ENCODE measurements at places on chromosomes 3 and 15. TPM values are rescaled to one million over a fixed set of nuclear protein-coding genes. Genes with fewer than 3 reads are reported as not detected.
A peak's percentile ranks its signal among the peaks of the same experiment; 100 is the strongest.

NPAP1 gene
- total RNA-seq: not detected

GRCh38 chr15:35871282-35871681, 325.3 kb upstream of the DPH6 start:
- no peak overlapping the region for H3K27ac ChIP-seq
- DNase-seq: no peak
- no peak overlapping the region for H3K4me3 ChIP-seq
- H3K36me3 ChIP-seq: no peaks in the 10 kb centered on the region
- no peaks in the 10 kb centered on the region for H3K27me3 ChIP-seq
- no peaks in the 10 kb centered on the region for H3K4me1 ChIP-seq

DNA sequence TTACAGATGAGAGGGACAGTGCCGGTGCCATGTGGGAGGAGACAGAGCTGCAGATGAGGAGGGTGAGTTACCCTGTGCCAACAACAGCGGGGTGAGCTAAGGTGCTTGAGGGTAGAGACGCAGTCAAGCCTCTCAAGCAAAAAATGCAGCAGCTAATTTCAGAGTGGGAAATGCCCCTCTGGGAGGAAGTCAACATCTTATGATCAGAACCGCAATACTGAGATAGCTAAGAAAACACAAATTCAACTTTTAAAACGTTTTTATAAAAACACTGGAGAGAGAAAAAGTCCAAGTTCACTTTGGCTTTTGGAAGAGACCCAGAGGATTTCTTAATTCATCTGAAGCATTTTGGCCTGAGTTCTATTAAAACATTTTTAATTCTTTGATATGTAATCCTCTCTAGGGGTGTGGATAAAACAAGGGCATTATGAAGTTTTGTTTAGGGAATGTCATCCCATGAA, 319.2 kb downstream of the SLC9A9 start:
- peaks cover 3% of the 10 kb centered on the region for H3K4me1 ChIP-seq
- no peak for DNase-seq
- H3K4me3 ChIP-seq: no peak overlapping the region
- no peak overlapping the region for H3K27ac ChIP-seq
- H3K36me3 ChIP-seq: no peaks in the 10 kb centered on the region
- no peaks in the 10 kb centered on the region for H3K27me3 ChIP-seq

RNF7 gene
- total RNA-seq: 69.6 TPM

DNA sequence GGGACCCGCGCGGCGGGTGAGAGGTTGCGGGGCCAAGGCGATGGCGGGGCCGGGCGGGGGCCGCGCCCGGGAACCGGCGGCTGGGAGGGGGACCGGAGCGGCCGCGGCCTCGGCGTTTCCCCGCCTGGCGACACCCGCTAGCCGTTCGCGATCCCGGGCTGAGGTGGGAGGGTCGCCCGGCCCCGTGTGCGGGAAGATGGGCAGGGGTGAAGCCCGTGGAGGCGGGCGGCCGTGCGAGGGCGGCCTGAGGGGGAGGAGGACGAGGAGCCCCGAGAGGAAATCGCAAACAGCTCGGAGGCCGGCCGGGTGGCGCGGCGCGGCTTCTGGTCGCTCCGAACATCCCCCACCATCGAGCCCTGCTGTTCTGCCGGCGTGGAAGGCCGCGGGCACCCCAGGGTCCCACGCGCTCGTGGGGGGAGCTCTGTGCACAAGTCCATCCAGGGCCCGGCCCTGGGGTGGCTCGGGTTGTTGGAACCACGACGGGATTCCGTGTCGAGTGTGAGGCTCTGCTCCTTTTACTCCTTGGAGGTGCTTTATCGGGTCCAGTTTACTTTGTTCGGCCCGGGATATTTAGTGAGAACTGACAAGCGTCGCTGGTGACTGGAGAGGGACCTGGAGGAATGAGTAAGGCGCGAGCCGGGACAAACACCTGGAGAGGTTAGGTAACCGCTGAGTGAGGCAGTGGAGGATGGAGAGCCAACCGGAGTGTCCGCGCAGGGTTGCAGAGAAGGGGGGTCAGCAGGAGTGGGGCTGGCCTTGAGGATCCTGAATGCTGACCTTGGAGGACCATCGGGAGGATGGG, 728 bp downstream of the CRTC3 start:
- peak; percentile 61 for DNase-seq
- H3K27ac ChIP-seq: peak overlapping the region; percentile 89
- peaks cover 24% of the 10 kb centered on the region for H3K4me1 ChIP-seq
- no peaks in the 10 kb centered on the region for H3K36me3 ChIP-seq

GRCh38 chr15:29860872-29861271, 38.6 kb upstream of the TJP1 start:
- no peak overlapping the region for H3K27ac ChIP-seq
- DNase-seq: no peak
- H3K36me3 ChIP-seq: no peaks in the 10 kb centered on the region
- no peak overlapping the region for H3K4me3 ChIP-seq
- no peaks in the 10 kb centered on the region for H3K4me1 ChIP-seq

CPN2 gene
- total RNA-seq: 0.10 TPM

- no peak for DNase-seq
- no peaks in the 10 kb centered on the region for H3K4me1 ChIP-seq
- H3K27me3 ChIP-seq: no peaks in the 10 kb centered on the region
- H3K36me3 ChIP-seq: no peaks in the 10 kb centered on the region
Measured at GRCh38 chr15:71715914-71716313, 94.4 kb upstream of the NR2E3 start.

GRCh38 chr15:90557186-90558084, 27.7 kb downstream of the CRTC3 start:
- H3K4me1 ChIP-seq: peaks cover 56% of the 10 kb centered on the region
- no peaks in the 10 kb centered on the region for H3K27me3 ChIP-seq
- H3K27ac ChIP-seq: peak overlapping the region; percentile 79
- DNase-seq: no peak

DNA sequence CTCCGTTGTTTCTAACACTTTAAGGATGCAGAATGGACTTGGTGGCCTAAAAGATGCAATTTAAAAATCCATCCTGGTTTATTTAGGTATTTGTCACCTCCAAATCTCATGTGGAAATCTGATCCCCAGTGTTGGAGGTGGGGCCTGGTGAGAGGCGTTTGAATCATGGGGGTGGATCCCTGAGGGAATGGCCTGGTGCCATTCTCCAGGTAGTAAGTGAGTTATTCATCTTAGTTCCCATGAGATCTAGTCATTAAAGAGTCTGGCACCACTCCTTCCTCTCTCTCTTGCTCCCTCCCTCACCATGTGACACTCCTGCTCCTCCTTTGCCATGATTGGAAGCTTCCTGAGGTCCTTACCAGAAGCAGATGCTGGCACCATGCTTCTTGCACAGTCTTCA, 339.1 kb downstream of the NTRK3 start:
- no peak overlapping the region for H3K27ac ChIP-seq
- H3K4me1 ChIP-seq: no peaks in the 10 kb centered on the region
- no peak overlapping the region for H3K4me3 ChIP-seq
- no peaks in the 10 kb centered on the region for H3K27me3 ChIP-seq

DNA sequence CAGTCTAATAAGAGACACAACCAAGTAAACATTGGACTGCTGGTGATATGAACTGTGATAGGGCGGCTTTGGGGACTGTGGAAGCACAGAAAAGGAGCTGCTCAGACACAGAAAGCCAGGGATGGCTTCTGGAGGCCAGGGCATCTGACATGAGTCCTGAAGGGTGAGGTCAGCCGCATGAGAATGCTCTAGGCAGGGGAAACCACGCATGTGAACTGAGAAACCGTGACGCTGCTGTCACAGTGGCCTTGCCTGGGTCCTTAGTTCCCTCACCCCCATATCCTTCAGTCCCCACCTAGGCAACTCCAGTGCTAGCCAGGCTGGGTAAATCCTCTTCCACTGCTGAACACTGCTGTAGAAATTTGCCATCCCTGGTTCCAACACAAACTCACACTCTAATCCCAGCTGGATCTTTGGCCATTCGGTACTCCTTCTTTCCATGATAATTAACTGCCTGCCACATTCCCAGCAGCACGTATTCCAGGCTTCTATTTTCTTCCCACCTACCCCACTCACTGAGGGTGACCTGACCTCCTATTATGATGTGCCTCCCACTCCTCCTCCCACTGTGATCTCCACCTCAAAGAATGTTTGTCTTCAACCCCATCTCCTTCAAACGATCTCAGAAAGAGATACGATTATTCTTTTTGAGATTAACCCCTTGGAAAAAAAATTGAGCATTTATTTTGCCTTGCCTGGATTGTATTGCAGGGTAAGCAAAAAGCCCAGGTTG, 31.4 kb downstream of the CRYGS start:
- no peak for DNase-seq
- H3K27me3 ChIP-seq: no peaks in the 10 kb centered on the region
- no peak overlapping the region for H3K4me3 ChIP-seq

POU1F1 gene
- total RNA-seq: not detected

DNA sequence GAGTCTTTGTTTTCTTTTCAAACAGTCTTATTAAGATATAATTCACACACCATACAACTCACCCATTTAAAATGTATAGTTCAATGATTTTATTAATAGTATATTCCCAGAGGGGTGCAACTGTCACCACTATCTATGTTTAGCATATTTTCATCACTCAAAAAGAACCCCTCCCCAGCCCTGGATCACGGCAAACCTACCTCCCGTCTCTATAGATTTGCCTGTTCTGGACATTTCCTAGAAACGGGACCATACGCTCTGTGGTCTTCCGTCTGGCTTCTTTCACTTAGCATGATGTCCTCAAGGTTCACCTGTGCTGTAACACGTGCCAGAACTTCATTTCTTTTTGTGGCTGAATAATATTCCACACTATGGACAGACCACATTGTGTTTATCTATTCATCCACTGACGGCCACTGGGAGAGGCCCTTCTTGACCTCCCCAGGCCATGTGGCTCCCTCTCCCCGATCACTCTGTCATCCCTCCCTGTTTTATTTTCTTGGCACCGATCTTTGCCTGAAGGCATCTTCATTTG, 56.4 kb downstream of the IQSEC1 start:
- H3K4me1 ChIP-seq: peaks cover 50% of the 10 kb centered on the region
- H3K36me3 ChIP-seq: no peaks in the 10 kb centered on the region
- H3K27ac ChIP-seq: peak overlapping the region; percentile 96
- H3K4me3 ChIP-seq: peak overlapping the region; percentile 39

- H3K27me3 ChIP-seq: no peaks in the 10 kb centered on the region
- no peak overlapping the region for H3K27ac ChIP-seq
- no peak overlapping the region for H3K4me3 ChIP-seq
- H3K4me1 ChIP-seq: no peaks in the 10 kb centered on the region
- DNase-seq: no peak
Measured at GRCh38 chr3:31699309-31699953, 166.7 kb downstream of the STT3B start.

DNA sequence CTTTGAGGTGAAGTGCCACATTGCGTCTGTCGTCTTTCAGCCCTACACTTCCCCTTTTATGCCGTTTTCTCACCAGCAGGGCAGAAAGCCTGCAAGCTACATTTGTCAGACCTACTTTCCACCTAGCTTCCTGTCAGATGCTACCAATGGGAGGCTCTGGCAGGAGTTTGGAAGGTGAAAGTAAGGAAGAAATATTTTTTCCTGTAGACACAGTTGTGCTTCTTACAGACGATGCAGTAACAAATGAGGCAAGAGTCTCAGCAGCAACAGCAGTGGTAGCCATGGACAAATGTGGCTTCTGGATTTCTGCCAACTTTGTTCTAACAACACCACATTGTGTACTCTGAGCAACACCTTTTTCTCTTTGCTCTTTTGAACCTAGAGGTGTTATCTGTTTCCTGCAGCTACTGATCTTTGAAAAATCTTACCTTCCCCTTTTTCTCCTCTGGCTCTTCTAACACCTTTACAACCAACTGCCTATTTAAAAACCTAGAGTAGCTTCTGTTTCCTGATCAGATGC, 70.6 kb upstream of the STT3B start:
- no peaks in the 10 kb centered on the region for H3K27me3 ChIP-seq
- H3K36me3 ChIP-seq: no peaks in the 10 kb centered on the region

TMEM40 gene
- 1.1 TPM for total RNA-seq

GRCh38 chr3:64133987-64134386, 91.3 kb downstream of the PRICKLE2 start:
- H3K4me3 ChIP-seq: no peak overlapping the region
- no peaks in the 10 kb centered on the region for H3K4me1 ChIP-seq
- H3K27ac ChIP-seq: no peak overlapping the region

- H3K27me3 ChIP-seq: no peaks in the 10 kb centered on the region
- no peak overlapping the region for H3K4me3 ChIP-seq
- no peak overlapping the region for H3K27ac ChIP-seq
Measured at GRCh38 chr3:72814308-72814707, 33.9 kb downstream of the SHQ1 start.

- H3K4me1 ChIP-seq: no peaks in the 10 kb centered on the region
- peak; percentile 43 for DNase-seq
- H3K27me3 ChIP-seq: no peaks in the 10 kb centered on the region
- no peaks in the 10 kb centered on the region for H3K36me3 ChIP-seq
Measured at GRCh38 chr3:194231929-194232832, 96.2 kb downstream of the HES1 start.

FAM3D gene
- total RNA-seq: 1.0 TPM

DNA sequence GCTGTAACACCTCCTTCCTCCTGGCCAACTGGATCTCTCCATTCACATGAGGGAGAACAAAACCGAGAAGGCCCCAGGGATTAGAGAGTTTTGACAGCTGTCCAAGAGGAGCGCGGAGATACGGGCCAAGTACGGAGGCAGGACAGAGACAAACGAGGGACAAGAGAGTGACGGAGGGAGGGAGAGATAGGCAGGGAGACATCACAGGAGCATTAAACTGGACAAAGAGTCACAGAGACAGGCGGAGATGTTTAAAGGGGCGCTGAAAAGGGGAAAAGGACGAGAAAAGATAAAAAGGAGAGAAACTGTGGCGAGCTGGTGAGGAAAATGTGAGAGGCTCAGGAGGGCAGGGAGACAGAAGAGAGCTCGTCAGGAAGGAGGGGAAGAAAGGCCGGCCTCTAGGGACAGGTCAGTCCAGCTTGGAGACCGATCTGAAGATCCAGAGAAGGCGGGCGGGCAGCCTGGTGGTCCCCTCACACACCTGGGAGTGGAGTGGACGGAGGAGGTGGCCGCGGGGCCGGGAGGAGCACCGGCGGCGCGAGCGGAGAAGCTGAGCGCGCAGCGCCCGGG, 40.5 kb upstream of the ROPN1 start:
- no peak for DNase-seq
- peak overlapping the region; percentile 80 for H3K4me3 ChIP-seq
- no peaks in the 10 kb centered on the region for H3K27me3 ChIP-seq
- H3K27ac ChIP-seq: peak overlapping the region; percentile 92
- peaks cover 22% of the 10 kb centered on the region for H3K4me1 ChIP-seq

ERC2 gene
- 1.2 TPM for total RNA-seq

DNA sequence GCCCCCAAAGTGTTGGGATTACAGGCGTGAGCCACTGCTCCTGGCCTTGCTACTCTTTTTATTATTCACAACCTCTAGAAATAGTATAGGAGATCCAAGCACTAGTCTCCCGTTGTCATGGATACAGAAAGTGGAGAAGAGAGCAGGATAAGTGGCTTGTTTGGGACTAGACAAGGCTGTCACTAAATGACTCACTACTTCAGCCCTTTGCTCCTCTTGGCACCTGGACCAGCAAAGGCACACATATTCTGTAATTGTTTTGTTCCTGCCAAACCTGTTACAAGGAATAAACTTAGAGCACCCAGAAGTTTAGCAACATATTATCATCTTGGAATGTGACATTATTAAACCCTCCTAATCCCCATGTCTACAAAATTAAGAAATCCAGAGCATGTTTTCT, 427.2 kb upstream of the THBS1 start:
- H3K36me3 ChIP-seq: no peaks in the 10 kb centered on the region
- no peak for DNase-seq
- no peak overlapping the region for H3K4me3 ChIP-seq
- H3K27me3 ChIP-seq: no peaks in the 10 kb centered on the region

FAM107A gene
- 87.3 TPM for total RNA-seq
